Dermis blood vessel endothelial cell (primary cell): ENCODE measurements at places on chromosomes 1 and 21. TPM values are rescaled to one million over a fixed set of nuclear protein-coding genes. Genes with fewer than 3 reads are reported as not detected.

DNA sequence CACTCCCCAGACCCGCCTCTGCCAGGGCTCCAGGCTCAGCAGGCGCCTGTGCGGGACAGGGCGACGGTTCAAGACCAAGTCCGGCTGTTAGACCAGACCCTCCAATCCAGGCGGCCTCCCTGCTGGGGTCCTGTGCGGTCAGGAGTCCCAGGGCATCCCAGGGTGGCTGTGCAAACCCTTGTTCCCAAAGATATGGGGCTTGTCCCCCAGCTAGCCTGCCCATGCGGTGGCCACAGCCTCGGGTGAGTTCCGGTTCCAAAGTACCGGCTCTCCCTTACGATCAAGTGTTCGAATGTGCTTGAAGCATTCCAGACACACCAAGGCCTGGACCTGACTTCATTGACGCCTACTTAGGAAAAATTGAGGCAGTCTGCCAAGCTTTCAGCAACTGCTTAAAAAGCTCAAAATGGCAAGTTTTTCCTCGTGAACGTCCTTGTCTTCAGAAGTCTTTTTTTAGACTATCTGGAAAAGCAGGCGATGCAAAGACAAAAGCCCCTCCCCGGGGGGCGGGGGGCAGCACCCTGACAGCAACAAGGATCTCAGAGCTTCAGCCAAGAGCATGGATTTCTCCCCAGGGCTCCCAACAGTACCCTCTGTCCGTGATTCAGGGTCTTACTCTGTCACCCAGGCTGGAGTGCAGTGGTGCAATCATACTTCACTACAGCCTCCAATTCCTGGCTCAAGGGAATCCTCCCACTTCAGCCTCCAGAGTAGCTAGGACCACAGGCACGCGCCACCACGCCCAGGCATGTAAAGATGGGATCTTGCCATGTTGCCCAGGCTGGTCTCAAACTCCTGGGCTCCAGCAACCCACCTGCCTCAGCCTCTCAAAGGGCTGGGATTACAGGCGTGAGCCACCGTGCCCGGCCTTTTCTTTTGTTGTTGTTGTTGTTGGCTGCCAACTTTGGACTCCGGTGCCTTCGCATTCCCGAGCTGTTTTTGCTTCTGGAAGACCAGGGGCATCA lies 2.3 kb downstream of the FAAP20 start:
- DNase-seq: no peak

The RNU1-1 gene
- under 0.01 TPM in 2 replicates for total RNA-seq

- no peak for DNase-seq
Observed at GRCh38 chr1:172894349-172895049, 156.2 kb downstream of the TNFSF18 start.

DNA sequence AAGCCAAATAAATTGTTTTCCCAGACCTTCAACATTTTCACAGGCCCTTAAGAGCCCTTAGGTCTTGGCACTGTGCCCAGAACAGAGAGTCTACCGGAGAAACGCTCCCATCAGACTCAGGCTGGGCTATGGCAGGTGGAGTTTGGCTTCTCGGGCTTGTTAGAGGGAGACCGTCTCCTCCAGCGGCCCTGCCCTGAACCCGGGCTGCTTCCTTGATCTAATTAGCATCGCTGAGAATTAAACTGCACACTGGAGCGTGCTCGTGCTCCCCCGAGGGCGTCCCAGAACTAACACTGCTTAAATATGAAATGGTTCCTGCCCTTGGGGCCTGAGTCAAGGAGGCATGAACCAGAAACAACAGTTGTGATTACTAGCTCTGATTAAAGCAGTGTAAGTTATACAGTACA lies 634.4 kb downstream of the MATN1 start:
- DNase-seq: peak; percentile 15

The KRTAP26-1 gene
- not detected in 2 replicates for total RNA-seq

The PHACTR4 gene
- 12.6 and 28.5 TPM in 2 replicates for total RNA-seq

- DNase-seq: no peak
Observed at GRCh38 chr1:106268070-106268469, 788.4 kb upstream of the PRMT6 start.

DNA sequence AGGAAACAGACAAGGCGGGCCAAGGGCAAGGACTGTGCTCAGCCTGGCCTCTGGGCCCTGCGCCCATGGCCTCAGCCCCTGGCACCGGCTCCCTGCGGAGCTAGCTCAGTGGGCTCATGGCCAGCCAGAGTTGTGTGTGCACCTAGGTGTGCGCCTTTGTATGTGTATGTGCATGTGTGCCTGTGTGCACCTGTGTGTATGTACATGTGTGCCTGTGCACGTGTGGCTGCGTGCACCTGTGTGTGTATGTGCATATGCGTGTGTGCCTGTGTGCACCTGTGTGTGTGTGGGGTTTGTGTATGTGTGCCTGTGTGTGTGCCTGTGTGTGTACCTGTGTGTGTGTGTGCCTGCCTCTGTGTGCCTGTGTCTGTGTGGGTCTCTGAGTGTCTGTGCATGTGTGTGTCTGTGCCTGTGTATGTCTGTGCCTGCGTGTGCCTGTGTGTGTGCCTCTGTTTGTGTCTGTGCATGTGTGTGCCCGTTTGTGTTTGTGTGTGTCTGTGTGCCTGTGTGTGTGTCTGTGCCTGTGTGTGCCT lies 7.4 kb downstream of the GPR137B start:
- DNase-seq: no peak

DNA sequence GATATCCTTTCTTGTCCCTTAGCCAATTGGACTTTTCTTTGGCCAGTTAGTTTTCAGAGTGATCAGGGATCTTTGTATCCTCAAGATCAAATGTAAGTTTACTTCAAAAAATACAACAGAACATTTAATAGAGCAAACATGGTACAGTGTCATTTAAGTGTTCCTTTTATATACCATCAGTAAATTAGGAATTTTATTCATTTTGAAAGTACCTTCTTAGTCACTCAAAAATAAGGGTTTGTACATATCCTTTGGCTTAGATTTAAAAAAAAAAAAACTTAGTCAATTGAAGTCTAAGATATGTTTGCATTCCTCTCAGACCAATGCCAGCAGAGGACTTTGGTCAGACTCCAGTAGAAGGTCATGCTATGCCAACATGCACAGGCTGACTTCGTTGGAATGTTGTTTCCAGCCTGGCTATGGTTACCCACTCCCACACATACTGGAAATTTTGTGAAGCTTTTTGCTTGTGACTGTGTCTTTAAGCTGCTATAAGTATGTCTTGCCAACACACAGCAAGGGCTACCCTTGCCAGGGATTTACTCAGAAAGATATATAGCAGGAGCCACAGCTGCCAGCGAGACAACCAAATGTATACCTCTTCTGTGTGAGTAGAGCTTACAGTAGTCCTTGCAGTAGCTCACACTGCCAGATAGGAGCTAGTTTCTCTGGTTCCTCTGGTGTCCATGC lies 81.5 kb upstream of the LRIF1 start:
- no peak for DNase-seq

DNA sequence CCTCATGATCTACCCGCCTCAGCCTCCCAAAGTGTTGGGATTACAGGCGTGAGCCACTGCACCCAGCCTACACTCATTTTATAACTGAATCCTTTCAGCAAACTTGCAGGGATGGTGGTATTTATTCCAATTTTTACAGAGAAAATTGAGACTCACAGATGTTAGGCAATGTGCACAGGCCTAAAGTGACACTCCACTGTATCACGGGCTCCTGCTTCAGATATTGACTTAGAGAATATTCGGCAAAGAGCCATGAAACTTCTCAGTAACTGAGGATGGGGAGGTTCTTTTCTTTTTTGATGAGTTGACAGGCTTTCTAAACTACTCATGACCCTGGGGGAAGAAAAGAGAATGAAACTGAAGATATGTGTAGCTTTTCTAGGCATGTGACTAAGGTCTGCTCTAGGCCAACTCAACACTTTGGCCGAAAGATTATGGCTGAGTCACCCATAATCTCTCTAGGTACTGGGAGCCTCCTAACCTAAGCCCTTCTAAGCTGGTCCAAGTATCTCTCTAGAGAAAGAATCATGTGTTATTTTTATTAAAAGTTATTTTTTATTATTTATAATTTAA lies 19.9 kb upstream of the PTCH2 start:
- DNase-seq: no peak

GRCh38 chr1:90717356-90717664 lies 208 bp upstream of the BARHL2 start:
- DNase-seq: no peak

- DNase-seq: no peak
Observed at GRCh38 chr1:153536671-153537375, 1.0 kb upstream of the S100A6 start.

GRCh38 chr1:239805851-239806772 lies 285.6 kb upstream of the FMN2 start:
- DNase-seq: no peak

The FCGR2B gene
- not detected in 2 replicates for total RNA-seq

DNA sequence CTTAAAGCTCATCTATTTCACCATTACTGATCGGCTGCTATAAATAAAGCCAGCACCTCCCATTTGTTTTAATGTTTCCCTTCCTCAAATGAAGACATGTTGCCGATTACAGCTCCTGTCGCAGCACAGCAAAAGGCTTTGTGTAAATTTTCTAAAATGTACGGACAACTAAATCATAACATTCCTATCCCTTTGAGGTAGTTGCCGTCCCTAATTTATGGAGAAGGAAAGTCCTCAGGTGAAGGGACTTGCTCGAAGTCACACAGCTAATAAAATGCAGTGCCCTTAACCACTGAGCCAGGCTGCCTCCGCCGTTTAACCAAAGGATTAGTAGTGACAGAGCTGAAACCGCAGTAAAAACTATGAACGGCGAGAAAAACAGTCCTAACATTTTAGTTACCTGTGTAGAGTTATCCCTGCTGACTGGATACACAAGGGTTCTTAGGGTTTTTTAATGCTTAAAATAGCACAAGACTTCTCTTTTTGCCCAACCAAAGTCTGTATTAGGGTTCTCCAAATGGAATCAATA lies 871 bp downstream of the PINK1 start:
- peak; percentile 10 for DNase-seq

DNA sequence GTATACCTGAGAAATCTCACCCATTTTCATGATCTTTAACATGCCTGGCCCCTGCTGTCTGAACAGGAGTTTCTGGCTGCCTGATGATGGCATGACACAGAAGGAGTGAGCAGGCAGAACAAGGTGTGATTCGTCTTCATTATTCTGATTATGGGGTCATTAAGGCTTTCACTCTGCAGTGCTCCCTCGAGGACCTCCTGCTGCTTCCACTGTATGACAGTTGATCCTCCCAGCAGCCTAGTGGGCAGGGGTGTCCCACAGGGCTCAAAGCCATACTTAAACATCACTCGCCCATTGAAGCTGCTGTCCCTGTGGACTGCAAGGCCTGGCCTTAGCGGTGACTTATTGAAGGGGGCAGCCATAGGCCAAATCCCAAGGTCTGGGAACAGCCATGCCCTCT lies 12.7 kb upstream of the PARS2 start:
- no peak for DNase-seq

The ZNF684 gene
- 3.3 and 4.4 TPM in 2 replicates for total RNA-seq

GRCh38 chr1:37792943-37793686 lies 532 bp upstream of the MANEAL start:
- DNase-seq: no peak

The SPATA21 gene
- under 0.01 TPM in 1 of 2 replicates, not detected in the other for total RNA-seq

DNA sequence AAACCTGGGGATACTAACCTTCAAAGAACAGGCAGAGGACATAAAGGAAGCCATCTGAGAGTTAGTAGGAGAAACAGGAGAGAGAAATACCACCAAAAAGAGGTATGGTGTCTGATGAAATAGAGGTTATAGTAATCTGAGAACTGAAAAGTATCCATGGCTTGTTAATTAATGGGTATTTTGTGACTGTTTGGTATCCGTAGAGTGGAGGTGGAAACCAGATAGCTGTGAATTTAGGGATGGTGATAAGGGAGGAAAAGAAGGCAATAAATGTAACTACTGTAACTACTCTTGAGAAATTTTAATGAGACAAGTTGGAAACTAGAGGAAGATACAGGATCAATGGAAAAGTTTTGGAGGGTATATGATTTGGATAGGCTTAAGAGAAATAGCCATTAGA lies 27.5 kb downstream of the PRKAA2 start:
- no peak for DNase-seq

DNA sequence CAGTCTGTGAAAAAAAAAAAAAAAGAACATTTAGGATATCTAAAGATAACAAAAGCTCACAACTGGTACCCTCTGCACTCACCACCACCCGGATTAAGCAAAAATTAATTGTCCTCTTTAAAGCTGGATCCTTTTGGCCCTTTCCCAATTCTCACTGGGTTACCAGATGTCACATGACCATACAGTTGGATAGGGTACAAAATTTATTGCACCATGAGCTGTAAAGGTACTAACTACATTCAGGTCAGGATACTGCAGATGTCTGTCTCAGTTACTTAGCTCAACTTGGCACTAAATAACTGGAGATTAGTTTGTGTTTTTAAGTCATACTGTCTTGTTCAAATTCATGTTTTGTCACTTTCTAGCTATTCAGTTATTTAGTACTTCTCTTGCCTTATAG lies 96.3 kb downstream of the GPATCH2 start:
- DNase-seq: no peak

The B3GALT6 gene
- 36.1 and 46.6 TPM in 2 replicates for total RNA-seq

- no peak for DNase-seq
Observed at GRCh38 chr1:233445737-233446136, 118.2 kb downstream of the MAP3K21 start.

The NUP210L gene
- total RNA-seq: 0.09 and 0.17 TPM in 2 replicates

GRCh38 chr1:201816309-201816854 lies 12.6 kb upstream of the IPO9 start:
- no peak for DNase-seq

The GUCA2A gene
- total RNA-seq: not detected in 2 replicates

The LCE1A gene
- not detected in 2 replicates for total RNA-seq

The SELP gene
- 2.6 and 5.3 TPM in 2 replicates for total RNA-seq

The SUSD4 gene
- 0.05 and 0.17 TPM in 2 replicates for total RNA-seq

- DNase-seq: no peak
Observed at GRCh38 chr1:169741666-169742394, 8.0 kb upstream of the SELE start.

The C1orf52 gene
- total RNA-seq: 24.2 and 24.5 TPM in 2 replicates
